ENCODE measurements at places on chromosomes 6 and 20.

DNA sequence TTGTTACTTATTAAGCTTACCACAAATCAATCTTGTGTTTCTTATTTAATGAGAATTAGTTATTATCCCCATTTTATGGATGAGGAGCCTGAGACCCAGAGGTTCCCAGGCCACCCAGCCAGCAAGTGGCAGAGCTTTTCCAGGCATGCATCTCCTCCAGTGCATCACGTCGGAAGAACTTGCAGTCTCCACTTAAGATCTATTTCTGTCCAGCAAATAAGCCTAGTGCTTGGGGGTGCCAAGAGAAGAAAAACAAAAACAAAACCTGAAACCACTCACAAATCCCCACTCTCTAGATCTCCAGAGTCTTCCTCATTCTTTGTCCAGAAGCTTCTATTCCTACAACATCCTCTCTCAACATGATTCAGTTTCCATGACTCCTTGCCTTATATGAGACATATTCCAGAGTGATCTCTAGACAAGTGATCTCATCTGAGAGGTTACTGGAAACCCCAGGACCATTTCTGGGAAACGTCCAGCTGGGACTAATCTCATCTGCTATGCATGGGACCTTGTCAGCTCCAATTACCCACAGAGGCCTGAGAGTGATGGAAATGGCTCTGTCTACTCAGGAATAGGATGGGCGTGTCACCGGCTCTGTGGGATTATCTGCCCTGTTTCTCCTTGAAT lies 4.1 kb downstream of the GUCA1B start:
- peak; percentile 51 for DNase-seq

DNA sequence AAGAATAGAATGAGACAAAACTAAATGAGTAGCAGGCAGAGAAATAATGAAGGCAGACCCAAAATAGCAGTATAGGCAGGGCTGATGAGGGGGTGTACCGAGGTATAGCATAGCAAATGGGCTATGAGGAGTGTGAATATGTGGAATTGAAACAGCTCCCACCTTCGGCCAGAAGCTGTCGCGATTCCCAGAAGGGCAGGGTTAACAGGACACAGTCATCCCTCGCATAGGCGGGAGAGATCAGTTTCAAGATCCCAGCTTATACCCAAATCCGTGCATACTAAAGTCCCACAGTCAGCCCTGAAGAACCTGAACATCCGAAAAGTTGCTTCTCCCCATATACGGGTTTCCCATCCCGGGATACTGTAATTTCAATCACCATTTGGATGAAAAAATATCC lies 82.7 kb downstream of the PTPRK start:
- no peak for DNase-seq

DNA sequence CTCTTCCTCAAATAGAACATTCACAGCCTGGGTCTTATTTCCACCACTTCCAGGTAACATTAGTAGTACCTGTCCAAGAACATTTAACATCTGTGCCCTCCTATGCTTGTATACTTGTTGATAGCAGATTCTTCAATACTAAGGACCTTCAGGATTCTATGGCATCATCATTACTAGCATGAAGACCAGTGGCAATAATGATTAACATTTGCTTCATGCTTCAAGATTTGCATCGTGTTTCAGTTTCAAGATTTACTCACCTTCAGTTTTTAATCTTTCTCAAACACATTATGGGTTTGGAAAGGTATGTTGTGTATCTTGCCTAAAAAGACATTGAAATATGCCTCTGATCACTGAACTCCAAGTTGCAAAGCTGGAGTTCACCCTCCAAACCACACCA lies 412.8 kb upstream of the NRSN1 start:
- no peak for DNase-seq

DNA sequence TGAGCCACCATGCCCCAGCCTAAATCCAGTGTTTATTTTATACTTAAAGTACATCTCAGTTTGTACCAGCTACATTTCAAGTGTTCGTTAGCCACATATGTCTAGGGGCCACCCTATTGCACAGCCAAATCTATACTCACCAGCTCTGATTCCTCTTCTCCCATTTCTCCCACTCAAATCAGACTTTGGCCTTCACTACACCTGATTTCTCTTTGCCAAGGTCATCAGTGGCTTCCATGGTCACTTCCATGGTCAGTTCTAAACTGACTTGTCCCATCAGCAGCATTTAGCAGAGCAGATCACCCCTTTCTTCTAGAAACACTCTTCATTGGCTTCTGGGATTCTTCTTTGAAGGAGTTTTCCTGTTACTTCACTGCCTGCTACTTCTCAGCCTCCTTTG lies 14.1 kb downstream of the GHRH start:
- DNase-seq, result no peak

DNA sequence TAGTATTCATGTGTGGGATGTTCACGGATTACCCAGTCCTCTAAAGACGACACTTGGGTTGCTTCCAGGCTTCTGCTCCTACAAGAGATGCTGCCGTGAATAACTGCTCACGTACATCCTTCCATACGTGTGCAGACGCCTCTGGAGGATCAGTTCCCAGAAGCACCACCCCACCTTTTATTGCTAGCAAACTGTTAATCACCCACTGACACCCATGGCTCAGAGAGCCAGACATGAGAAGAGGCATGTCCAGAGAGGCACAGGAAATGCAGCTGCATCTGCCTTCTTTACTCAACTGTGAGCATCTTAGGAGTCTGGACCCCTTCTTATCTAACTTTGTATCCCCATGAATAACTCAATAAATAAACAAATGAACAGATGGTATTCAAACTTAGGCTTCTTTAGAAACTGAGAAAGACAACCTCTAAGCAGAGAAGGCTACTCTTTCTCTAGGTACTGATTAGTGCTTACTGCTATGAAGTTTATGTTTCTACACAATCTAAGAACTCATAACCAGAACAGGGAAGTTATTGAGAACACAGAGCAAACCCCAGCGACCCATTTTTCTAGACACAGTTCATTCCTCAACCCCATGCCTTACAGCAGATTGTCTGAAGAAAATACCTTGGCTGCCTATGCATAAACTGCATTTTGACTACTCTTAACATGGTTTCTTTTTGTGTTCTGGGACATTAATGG lies 228.7 kb upstream of the RREB1 start:
- no peak for DNase-seq

DNA sequence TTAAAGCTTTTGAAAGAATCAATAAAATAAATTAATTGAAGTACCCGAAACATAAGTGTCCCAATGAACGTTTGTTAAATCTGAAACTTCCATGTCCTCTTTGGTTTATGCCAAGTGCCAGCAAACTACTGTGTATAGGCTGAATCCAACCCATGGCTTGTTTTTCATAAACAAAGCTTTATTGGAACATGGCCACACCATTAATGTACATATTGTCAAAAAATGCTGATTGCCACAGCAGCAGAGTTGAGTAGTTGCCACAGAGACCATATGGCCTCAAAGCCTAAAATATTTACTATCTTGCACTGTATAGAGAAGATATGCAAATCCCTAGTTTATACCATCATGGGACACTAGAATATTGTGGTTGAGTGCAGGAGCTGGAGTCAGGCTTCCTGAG lies 406.1 kb downstream of the MAFB start:
- DNase-seq, result no peak

- no peak for DNase-seq
These were observed 5.5 kb upstream of the TFAP2D start for GRCh38 chr6:50707652-50708300.

DNA sequence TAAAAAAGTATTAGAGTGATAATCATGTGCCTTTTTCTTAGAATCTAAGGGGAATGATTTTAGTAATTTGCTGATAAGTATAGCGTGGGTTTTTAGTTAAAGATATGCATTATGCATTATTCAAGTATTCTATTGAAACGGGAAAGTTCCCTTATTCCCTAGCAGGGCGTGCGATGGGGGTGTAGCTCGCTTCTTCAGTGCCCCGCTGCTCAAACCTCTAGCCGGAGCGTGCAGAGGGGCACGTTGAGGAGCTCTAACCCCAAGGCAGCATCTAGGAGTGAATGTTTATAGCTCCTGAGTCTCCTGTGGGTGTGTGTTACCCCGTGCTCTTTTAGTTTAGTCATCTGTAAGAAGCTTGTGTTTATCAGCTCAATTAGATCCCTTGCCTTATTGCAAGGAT lies 1339.5 kb upstream of the MAP3K7 start:
- DNase-seq, result no peak

GRCh38 chr20:9276966-9277468 lies 208.1 kb downstream of the PLCB4 start:
- no peak for DNase-seq

GRCh38 chr6:2733736-2734480 lies 16.8 kb downstream of the MYLK4 start:
- DNase-seq, result no peak

GRCh38 chr20:51388227-51388626 lies 154.3 kb downstream of the NFATC2 start:
- DNase-seq, result peak; percentile 29

DNA sequence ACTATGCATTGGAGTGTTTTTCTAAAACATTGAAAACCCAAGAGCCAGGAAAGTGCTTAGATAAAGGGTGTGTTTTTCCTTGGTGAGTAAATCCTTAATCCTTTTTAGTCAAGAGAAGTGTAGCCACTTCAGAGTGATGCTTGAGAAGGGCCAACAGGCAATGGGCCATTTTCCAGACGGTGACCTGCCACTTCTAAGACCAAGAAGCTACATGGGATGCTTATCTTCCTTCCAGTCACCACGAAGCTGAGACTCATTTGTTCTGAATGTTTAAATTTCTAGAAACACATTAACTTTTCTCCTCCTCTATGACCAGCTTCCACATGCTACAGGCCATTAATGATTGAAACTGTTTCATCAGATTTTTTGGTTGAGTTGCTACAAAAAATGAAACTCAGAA lies 34.4 kb upstream of the NHSL1 start:
- DNase-seq, result no peak

GRCh38 chr6:160137130-160137988 lies 15.7 kb downstream of the SLC22A1 start:
- no peak for DNase-seq

- DNase-seq, result no peak
These were observed 50.2 kb downstream of the ERMARD start for GRCh38 chr6:169801396-169802160.

DNA sequence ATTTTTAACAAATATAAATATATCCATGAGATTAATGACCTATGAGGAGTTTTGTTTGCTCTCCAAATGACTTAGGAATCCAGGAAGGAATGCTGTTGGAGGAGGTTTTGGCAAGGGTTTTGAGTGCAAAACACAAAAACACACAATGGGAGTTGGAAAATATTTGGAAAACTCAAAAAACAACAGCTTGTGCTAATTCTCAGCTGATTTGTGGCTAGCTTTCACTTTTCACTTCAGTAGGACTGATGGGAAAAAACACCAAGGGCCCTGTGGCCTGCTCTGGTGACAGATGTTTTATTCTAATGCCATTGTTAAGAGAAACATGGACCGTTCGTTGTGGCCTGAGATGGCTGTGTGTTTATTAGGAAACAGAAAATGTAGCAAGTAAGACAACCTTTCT lies 113.9 kb downstream of the ALDH8A1 start:
- DNase-seq, result no peak

DNA sequence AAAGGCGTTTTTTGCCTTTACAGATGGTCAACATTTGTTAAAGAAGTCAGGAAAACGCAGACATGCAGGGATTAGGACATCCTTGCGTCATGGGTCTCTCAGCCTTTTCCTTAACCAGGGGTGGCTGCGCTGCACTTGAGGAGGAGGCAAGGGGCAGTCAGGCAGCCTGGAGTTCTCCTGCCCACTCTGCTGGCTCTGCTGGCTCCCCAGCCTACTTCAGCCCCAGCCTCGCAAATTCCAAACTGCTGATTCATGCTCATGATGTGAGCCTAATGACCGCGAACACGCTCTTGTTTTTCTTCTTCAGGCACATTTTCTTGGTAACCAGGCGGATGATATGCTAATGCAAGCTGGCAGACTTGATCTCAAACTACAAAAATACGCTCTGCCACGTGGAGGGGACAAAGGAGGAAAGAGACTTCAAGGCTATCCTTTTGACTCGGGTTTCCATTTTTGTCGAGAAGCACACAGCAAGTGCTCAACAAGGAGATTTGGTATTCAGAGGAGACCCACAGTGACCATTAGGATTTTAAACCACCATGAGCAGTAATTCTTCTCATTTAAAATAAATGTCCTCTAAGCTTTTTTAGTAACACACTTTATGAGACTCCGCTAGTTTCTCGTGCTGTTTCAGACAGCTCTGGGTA lies 290.3 kb upstream of the STXBP5 start:
- DNase-seq, result peak; percentile 98

DNA sequence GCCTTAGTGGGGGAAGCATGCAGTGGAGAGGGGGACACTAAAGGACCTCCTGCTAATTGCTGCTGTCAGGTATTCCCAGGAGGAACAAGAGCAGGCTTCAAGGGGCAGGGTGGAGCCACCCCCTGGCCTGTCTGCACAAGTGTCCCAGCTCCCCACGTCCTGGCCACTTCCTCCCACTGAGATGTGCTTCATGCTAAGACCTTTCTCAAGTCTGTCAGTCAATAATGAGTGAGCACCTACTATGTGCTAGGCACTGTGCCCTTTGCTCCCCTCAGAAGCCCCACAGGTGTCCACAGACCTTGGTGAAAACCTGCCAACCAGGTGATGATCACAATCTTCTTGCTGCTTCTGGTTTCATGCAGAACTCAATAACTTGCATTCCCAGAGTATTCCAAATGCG lies 147.9 kb downstream of the UNC5CL start:
- no peak for DNase-seq

DNA sequence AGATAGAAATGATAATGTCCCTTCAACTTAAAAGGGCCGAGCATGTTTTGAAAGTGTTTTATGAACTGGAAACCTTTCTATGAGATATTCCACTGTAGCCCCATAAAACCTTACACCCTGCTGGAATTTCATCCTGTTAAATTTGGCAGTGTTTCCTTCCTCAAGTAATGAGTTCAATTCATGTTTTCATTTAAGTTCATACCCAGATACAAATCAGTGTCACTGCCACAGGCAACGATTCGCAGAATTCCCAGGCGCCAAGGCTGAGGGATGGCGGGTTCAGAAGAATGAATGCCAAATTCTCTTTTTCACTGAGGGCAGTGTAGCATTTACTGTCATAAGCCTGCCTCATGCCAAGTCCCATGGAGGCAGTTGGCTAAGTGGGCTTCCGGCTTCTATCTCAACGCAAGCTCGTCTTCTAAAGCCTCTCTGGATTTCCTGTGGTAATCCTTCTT lies 511.8 kb upstream of the ID4 start:
- DNase-seq, result peak; percentile 49

GRCh38 chr6:84910906-84911607 lies 146.7 kb upstream of the TBX18 start:
- no peak for DNase-seq

DNA sequence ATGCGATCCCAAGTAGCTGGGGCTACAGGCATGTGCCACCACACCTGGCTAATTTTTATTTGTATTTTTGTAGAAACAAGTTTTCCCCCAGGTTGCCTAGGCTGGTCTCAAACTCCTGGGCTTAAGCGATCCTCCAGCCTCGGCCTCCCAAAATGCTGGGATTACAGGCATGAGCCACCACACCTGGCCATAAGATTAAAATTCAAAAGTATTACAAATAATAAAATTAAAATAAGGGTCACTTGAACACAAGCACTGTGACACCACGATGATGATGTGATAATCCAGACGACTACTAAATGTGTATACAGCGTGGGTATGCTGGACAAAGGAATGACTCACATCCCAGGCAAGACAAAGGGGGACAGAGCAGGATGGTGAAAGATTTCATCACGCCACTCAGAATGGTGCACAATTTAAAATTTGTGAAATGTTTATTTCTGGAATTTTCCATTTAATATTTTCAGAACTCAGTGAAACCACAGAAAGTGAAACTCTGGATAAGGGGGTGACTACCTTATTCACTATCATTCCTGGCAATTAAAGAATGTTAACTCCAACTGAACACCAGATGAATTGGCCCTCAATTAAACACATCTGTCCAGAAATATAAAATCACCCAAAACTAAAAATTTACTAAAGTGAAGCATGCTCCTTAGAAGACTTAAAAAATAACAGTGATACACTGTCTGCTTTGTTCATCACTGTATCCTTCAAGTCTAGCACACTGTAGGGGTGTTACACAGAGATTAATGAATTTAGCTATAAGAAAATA lies 13.1 kb downstream of the B4GALT5 start:
- DNase-seq, result peak; percentile 64

Measured in AG09309 (cell line).